AG09319 (cell line): ENCODE measurements at places on chromosomes 5 and 9.

DNA sequence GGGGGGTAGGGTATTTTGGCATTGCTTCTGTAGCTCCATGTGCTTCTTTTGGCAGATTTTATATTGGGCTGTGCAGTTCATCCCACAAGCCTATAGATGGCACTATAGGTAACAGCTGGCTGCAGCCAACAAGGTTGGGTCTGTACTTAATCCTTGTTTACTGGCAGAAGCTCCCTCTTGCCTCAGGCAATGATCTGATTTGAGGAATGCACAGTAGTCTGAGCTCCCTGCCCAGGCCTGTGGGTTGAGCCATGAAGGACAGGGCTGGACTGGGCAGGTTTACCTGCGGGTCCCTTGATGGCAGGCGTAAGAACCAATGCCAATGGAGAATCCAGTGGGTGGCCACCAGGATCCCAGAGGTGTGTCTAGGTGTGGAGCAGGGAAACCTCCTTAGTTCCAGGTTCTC, 11.7 kb upstream of the OR1J2 start:
- peak; percentile 22 for DNase-seq

DNA sequence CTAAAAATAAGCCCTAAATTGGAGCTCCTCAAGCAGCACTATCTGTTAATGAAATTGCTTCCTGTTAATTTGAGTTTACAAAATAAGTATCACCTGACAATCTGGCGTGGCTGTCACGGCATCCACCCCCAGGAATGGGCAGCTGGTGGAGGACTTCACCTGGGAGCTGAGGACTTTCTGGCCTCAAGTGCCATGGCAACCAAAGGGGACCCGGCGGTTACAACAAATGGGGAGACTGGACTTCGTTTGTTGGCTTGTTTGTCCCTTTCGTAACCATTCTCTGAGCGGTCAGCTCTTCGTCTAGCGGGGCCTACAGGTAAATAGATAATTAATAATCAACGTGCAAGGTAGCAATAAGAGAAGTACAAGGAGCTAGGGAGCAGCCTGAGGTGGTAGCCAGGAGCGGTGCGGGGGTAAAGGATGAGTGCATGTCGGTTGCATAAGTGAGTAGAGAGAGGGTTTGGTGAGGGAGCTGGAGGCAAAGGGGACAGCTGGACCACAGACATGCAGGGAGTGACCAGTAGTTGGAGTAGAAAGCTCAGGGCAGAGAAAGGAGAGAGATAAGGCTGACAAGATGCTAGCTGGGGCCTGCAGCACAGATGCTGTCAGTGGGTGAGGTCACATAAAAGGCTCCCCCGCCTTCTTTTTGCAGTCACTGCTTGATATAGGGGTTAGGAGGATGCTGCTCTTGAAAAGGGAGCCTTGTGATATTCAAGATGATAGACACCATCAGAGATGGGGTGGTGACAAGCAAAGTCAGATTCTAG, 62.5 kb downstream of the HSPA4 start:
- DNase-seq, result no peak

GRCh38 chr5:55960779-55961178, 34.0 kb downstream of the IL6ST start:
- no peak for DNase-seq

DNA sequence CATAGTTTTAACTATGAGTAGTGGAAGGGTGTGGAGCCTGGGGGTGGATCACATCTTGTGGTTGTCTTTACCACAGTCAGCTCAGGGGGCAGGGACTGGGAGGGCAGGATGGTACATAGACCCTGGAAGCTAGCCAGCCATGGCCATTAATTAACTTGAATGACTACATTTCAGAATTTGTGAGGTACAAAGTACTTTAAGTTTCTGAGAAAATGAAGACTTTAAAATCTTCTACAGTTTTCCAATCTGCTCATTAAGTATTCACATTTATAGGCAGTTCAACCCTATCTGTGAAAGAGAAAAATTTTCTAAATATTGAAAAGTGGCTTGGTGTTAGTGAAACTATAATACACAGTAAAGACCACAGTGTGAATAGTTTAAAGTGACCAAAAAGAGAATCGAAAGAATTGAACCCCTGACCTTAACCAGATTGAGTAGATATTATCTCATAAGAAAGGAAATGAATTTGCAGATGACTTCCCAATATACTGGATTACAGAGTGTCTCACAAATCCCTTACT, 234.2 kb upstream of the MEF2C start:
- no peak for DNase-seq

- DNase-seq, result no peak
Observed at GRCh38 chr5:96001262-96001661, 39.6 kb upstream of the ELL2 start.

- DNase-seq, result no peak
Observed at GRCh38 chr9:95788521-95788991, 86.9 kb upstream of the ERCC6L2 start.

DNA sequence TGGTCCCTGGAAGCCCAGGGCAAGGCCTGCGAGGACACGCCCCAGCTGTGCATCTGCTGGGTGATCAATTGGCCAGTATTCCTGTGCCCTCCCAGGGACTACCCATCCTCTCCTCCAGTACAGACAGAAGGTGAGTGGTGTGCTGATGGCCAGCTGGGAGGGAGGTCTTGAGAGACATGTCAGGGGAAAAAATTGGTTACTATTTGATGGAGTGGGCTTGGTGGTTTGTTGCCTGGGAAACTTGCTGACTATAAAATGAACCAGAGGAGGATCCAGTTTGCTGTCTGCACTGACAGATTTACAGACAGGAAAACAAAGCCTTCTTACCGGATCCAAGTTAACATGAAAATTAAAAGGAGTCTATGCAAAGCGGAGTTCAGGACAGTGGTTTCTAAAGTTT, 40.3 kb downstream of the MAP1B start:
- DNase-seq, result no peak

GRCh38 chr9:121840838-121841760, 189.7 kb downstream of the DAB2IP start:
- no peak for DNase-seq

DNA sequence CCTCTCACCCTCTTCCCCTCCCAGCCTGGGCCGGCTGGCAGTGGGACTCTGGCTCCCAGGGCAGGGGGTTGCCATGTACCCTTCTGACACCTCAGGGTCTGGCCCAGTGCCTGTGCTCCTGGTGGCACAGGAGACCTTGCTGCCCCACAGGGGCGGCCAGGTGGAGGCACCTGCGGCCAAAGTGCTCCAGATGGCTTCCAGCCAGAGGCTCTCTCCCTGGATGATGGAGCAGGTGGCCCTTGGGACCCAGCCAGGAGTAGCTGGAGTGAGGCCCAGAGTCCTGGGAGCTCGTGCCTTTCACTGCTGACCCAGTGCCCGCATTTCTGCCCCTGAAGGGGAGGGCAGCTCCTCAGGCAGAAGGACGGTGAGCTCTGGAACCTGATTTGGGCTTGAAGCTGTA, 87.3 kb downstream of the NTNG2 start:
- no peak for DNase-seq

DNA sequence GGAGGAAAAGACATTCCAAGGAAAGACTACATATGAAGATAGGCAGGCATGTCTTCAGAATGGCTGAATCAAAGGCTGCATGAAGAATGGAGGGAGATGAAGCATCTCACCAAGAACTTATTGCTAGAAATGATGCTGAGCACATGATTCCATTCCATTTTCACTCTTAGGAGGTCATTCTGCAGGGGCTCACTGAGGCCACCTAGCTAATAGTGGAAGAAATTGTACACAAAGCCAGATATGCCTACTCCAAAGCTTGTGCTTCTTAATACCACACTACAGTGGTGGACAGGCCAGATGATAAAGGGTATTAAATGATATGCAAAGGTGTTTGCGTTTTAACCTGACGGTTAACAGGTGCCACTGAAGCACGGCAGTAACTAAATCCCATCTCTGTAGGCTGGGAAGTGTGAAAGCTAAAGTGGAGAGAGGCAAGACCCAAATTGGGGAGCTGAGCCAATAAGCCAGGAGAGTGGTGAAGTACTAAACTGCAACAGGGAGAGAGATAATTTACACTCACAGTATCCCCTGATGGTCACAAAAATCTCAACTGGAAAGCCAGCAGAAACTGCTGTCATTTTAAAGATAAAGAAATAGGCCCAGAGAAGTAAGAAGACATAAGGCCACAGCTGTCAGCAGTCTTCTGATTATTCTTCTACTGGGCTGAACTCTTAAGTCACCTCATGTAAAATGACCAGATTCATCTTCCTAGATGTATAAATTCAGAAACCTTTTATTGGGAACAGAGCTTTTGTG, 14.6 kb downstream of the NDUFA8 start:
- no peak for DNase-seq

GRCh38 chr9:124665391-124666058, 105.6 kb downstream of the NR6A1 start:
- no peak for DNase-seq

- DNase-seq, result no peak
Observed at GRCh38 chr5:132195727-132196126, 31.9 kb downstream of the P4HA2 start.

- DNase-seq, result no peak
Observed at GRCh38 chr5:76393035-76393680, 9.9 kb upstream of the IQGAP2 start.

DNA sequence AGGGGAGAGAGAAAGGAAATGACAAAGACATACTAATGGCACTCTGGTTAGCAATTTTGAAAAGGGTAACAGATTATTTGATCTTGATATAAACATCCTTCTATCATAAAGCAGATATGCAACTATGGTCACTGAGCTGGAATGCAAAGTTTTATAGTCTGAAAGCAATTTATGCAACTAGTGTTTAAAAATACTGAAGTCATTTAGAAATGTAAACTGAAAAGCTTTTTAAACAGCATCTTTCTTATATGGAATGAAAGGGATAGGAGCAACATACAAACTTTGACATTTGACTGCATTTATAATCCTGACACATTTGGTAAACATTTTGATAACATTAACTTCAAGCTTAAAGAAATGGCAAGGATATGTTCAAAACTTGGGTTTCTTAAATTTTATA, 28.7 kb upstream of the ADAMTS19 start:
- DNase-seq, result no peak

DNA sequence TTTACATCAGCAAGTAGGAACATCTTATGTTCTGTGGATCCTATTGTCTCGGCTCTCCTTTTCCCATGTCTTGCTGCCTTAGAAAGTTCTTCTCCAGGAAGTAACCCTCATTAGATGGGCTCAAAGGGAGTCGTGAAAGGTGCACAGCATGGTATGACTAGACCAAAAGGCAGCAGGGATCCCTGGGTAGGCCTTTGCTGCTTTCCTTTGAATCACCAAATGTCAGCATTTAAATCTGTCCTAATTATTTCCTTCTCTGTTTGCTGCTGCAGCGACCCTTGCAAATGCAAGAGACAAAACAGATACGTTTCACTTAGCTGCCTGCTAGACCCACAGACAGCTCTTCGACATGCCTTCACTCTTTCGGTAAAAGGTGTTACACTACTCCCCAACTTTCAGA, 218.4 kb downstream of the ACTL7B start:
- DNase-seq, result no peak

- DNase-seq, result no peak
Observed at GRCh38 chr9:31601666-31602065, 782.8 kb upstream of the ACO1 start.

DNA sequence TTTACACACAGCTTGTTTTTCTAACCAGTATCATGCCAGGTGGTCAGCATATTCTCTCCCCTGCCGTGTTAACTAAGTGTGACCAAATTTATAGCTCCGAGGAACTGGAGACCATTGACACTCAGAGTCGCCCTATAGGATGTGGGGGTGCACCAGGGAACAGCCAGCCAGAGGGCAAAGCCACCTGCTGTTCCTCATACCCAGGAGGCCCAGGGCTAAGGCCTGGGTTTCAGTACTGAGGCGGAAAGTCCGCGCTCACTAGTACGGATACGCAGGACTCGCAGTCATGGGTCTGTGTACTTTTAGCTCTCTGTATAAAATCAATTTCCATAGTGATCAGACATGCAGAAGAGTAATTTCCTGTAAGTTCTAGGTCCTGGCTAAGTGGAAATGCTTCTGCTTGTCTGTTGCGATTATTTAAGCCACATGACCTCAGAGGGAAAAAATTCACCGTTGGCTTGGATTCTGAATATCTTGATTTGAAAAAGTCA, 247.0 kb downstream of the AOPEP start:
- no peak for DNase-seq

DNA sequence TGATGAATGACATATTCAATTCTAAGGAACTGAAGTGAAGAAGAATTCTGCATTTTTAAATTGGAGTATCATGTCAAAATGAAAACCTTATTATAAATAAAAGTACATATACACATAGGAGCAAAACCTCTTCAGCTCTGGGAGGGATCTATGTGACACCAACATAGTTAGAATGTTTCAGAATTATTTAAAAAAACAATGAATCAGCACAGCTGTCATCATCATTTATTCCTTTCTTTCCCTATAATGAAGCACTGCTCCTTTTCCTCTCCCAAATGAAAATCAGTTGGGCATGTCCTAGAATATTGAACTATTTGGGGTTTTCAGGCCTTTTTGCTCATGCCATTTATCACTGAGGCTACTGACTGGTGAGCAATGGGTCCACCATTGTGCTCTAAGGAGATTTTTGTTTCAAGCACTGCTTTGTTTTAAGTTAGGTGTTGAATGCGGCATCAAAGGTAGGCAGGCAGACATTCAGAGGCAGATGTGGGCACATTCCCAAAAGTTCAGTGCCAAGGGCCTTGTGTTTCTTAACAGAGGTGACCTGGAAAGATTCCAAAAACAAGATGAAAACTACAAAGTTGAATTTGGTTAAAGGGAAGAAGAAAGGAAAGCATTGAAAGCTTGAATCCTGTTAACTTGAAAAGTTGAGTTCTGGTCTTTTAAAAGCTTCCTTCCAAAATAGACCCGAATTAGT, 126.4 kb upstream of the ADAMTSL1 start:
- no peak for DNase-seq

GRCh38 chr9:13395156-13395555, 115.7 kb upstream of the MPDZ start:
- no peak for DNase-seq
